Frontal cortex (tissue), 4 donors: ENCODE measurements at places on chromosomes 1 and 21. TPM values are rescaled to one million over a fixed set of nuclear protein-coding genes. Genes with fewer than 3 reads are reported as not detected.

KLF17 gene
- under 0.01 TPM for total RNA-seq

S100A1 gene
- total RNA-seq = 1.2 TPM

DNA sequence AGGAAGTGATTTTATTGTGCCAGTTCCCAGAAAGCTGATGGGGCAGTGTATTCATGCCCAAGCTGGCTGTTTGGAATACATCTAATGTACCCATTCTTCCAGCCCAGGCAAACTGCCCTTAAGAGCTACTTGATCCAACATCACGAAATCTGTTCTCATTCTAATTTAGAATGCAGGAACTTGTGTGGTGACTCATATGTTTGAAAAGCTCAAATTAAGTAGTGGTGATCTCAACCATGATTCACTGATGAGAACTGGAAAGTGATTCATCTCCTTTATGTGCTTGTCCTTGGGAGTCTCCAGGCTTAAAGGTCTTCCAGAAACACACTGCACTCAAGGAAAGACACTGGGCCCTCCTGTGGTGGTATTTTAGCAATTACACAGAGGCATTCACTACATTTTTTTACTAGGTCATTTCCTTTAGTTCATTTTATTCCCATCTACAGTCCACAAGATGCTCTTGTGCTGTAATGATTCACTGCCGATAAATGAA lies 65.4 kb downstream of the RPE65 start:
- DNase-seq = peak; percentile 54

OR2L13 gene
- total RNA-seq = 1.6 TPM

GRCh38 chr1:192993426-192994085 lies 65.6 kb downstream of the UCHL5 start:
- no peak for DNase-seq

GRCh38 chr1:182335771-182336566 lies 55.6 kb downstream of the GLUL start:
- DNase-seq = no peak

- no peak for DNase-seq
These were observed 150.5 kb downstream of the PLPPR5 start for GRCh38 chr1:98854137-98854536.

DPT gene
- total RNA-seq = under 0.01 TPM

DNA sequence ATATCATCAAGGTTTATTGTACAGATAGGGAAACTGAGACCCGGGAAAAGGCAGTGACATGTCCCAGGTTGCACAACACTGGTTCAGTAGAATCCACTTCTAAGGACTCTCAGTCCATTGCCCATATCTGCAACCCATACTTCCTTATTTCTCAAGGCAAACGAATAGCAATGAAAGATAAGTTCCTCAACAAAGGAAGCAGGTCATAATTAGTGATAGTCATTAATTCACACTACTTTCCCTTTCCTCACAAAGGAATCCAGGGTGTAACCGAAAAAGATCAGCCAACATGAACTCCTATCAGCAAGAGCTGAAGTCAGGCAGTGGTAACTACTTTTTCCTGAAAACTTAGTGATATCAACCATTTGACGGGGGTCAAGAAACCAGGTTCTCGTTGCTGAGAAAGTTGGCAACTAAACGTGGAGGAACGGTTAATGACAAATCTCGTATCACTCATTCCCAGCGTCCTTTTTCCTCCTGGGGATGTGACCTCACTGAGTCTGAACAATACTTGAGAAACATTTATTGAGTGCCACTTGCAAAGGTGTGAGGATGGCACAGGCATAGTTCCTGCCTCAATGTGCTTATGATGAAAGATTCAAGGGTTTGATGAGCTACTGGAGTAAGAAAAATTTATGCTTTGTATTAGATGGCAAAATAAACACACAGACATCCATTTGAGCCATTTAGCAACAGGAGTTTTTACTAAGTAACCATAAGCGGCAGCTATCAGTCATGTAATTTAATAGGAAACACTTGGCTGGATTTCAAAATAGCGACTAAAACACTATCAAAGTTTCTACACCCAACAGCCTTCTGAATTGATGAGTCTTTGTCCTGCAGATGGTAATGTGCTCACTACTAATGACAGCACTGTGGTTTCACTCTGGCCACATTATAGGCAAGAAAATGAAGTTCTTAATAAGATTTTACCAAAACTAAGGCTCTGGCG lies 82.3 kb downstream of the PLPP3 start:
- no peak for DNase-seq

ADAMTS4 gene
- total RNA-seq = 0.41 TPM

GRCh38 chr1:220511179-220511578 lies 16.8 kb upstream of the MARK1 start:
- DNase-seq = no peak

PAX7 gene
- under 0.01 TPM for total RNA-seq

DNA sequence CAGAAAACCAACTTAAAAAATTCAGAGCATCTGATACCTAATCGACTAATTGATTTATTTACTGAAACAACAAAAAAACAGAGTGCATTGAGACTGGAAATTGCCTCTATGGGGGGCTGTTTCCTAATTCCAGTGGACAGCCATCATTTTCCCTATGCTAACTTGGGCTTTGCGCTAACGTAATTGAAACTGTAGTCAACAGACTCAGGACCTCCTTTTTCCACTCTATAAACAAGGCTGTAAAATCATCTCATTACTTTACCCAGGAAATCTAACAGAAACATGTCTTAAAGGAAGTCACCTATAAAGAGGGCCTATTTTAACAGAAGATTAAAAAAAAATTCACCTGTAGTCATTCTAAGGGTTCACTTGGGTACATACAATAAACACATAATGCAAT lies 2.1 kb downstream of the ERG start:
- no peak for DNase-seq

DNA sequence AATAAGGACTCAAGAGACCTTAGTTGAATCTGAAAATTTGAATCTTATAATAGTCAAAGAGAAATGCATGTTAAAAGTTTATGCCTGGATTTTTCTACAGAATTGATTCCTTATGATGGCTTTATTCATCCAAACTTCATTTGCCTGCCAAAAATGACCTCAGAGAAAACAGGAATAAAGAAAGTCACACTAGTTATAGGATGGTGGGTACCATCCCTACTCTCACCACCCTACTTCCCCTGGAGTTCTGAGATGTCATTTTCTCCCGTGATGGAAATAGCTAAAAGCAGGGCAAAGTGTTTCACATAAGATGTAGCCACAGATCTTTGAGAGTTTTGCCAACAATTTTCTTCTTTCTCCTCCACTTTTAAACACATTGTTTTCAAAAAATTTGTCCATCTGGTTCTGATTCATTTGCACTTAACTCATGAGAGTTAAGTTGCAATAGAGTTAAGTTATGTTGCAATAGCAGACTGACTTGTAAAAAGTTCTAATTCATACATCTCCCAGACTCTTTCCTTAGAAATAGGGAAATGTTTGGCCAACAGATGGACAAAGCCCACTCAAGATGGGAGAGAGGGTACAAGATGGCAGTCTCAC lies 384.6 kb downstream of the PLPP3 start:
- no peak for DNase-seq

CD84 gene
- total RNA-seq = 1.6 TPM

SPRR3 gene
- not detected for total RNA-seq

- no peak for DNase-seq
These were observed 470 bp upstream of the MTMR11 start for GRCh38 chr1:149936992-149937705.

GRCh38 chr1:112406771-112407170 lies 10.8 kb downstream of the CTTNBP2NL start:
- DNase-seq = no peak

- no peak for DNase-seq
These were observed 73.4 kb upstream of the RGS2 start for GRCh38 chr1:192735298-192735915.

- no peak for DNase-seq
These were observed 317.2 kb downstream of the RWDD3 start for GRCh38 chr1:95551201-95551600.

GRCh38 chr1:38287547-38287946 lies 241.0 kb upstream of the POU3F1 start:
- no peak for DNase-seq
